Stimulated activated CD8-positive, alpha-beta memory T cell treated with anti-CD3 and anti-CD28 coated beads, Interleukin-15, amount 100 ng/mL, for 24 hours (primary cell): ENCODE measurements at places on chromosomes 2 and 18.

DNA sequence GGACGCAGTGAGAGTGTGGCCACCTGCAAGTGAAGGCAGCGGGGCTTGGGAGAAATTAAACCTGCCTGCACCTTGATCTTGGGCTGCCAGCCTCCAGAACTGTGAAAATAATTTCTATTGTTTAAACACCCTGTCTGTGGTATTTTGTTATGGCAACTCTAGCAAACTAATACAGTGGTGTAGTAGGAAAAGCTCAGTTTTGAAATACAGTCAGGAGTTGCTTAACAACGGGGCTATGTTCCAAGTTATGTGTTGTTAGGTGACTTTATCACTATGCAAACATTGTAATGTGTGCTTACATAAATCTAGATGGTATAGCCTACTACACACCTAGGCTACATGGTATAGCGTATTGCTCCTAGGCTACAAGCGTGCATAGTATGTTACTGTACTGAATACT lies 93.4 kb upstream of the FN1 start:
- no peak for DNase-seq

DNA sequence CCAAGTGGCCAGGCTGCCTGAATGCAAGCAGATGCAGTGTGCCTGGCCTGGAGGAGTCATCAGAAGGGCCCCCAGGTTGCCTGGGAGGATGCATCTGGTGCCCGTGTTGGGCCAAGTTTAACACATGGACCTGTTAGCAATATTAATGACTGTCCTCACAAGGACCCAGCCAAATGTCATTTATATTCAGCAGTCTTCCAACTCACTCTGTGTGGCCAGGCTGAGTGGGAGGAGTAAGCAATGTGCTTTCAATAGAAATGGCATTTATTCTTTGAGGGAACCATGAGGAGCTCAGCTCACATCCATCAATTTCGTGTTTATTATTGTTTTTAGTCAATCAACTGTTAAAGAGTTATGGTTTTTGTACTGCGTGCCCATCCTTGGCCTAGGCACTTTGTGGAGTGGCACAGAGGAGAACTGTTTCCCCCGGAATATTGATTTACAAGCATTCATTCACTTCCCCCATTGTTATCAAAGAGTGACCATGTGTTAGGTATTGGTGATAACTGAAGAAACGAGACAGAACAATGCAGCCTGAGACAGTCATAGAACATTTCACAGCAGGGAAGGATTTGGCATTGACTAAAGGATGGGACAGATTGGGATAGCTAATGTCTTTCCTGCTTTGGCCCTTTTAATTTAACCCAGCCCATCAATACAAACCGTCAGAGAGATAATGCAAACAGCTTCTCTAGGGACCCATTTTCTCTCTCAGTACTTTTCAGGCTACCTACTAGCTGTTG lies 725.2 kb downstream of the TSN start:
- DNase-seq, result no peak

DNA sequence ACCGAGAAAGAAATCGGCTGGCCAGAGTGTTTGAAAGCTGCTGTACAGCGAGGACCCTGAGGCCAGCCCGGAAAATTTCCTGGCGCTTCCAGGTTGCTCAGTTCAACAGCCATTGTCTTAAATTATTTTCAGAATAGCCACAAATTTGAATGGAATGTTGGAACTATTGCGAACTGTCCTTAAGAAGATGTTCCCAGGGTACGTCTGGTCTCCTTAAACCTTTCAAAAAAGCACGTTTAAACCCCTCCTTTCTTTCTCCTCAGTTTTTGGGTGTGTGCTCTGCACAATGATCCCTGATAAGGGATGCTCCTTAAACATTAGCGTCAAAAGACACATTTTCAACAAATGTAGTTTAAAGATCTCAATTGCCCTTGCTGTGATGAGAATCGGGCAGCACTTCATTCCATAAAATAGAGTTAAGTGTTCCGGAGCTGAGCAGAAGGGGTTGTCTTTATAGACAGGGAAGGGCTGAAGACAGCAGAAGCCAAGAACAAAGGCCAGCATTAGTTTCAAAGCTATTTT lies 14.5 kb upstream of the LPIN2 start:
- DNase-seq, result no peak

DNA sequence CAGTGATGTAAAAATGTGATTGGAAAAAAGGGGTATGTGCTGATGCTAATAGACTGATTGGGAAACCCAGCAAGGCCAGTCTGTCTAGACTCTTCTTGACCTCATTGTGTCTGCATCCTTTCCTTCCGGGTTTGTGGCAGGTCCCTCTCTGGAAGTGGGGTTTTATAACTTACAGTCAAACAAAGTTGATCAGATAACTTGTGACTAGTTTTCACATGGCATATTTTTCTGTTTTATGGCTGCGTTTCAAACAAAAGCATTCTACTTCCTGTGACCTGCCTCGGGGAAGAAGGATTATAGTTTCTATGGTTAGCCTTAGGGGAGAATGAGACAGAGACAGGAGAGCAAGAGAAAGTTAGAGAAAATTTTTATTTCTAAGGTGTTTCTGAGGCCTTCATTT lies 188.7 kb upstream of the HNMT start:
- DNase-seq, result no peak

- DNase-seq, result no peak
Measured at GRCh38 chr2:5693287-5694201, 1.4 kb downstream of the SOX11 start.

- no peak for DNase-seq
Measured at GRCh38 chr18:3283253-3283863, 21.4 kb downstream of the MYL12B start.

DNA sequence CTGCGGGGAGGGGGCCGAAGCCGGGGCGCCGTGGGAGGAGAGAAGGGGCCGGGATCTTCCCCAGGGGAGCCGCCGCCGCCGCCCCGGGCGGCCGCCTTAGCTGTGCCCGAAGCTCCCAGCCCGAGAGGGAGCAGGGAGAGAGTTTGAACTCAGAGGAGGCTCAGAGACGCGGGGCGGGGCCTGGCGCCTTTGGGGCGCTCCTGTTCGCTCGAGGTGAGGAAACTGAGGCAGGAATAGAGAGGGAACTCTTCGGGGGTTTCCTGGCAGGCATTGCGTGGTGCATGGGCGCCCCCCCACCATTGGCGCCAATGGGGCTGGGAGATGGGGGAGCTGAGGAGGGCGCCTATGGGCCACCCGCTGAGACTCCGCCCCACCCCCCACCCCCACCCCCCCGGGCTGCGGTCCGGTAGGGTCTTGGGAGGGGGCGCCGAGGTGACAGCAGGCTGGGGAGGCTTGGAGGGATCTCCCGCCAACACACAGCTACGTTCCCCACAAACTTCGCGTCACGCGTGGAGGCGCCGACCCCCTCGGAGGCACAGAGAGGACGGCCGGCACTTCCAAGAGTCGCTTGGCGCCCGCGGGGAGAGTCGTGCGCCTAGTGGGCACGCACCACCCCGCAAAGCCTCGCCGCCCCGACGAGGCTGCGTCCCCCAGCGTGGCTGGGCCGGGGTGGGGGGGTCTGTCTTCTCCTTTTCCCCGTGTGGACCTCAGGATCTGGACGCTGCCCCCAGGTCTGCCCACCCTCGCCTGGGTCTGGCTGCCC lies 680 bp downstream of the CTDSP1 start:
- no peak for DNase-seq

DNA sequence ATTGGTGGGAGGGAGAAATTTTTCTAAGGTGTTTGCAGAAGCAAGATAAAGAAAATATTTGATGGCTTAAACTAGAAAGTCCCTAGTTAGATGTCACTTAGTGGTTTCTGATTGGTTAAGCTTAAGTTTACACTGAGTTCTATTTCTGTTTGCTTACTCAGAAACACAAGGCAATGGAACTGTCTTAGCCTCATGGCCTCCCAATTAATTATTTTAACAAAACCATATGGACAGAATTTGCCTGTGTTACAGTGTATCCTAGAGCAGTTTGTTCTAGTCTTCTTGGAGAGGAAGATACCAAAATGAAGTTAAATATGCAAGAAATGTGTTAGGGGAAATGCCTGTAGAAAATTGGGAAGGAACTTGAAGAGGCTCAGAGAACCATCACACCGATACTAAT lies 4.6 kb upstream of the IMPACT start:
- no peak for DNase-seq

GRCh38 chr2:192010073-192010472 lies 163.2 kb upstream of the CAVIN2 start:
- DNase-seq, result no peak

- no peak for DNase-seq
Measured at GRCh38 chr2:75173740-75174139, 25.6 kb downstream of the TACR1 start.

GRCh38 chr2:177538323-177538722 lies 145.8 kb downstream of the AGPS start:
- no peak for DNase-seq

- no peak for DNase-seq
Measured at GRCh38 chr2:222269132-222269531, 29.7 kb downstream of the PAX3 start.

DNA sequence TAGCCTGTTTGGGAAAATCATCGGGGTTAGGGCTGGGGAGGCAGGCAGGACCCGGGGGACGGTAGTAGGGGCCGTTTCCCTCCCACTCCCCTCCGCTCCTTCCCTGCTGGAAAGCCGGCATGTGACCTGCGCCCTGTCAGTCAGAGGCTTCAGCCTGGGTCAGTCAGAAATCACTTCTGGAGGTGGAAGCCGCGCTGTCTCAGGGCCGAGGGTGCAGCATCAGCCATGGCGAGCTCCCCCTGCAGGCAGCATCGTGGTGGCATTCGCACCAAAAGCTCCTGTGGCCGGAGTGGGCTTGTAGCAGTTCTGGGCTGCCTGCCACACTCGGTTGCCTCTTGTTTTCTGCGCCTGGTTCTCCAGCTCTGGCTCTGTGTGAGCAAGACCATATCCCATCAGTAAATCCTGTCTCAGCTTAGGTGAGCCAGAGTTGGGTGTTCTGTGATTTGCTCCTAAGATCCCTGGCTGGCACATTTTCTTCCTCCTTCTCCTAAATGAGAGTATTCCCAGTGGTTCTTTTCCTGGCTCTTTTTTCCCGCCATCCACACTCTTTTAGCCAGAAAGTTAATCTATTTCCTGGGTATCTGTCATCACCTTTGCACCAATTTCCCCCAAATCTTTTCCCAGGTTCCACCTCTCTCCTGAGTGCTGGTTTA lies 123.9 kb upstream of the CD302 start:
- DNase-seq, result peak; percentile 56

DNA sequence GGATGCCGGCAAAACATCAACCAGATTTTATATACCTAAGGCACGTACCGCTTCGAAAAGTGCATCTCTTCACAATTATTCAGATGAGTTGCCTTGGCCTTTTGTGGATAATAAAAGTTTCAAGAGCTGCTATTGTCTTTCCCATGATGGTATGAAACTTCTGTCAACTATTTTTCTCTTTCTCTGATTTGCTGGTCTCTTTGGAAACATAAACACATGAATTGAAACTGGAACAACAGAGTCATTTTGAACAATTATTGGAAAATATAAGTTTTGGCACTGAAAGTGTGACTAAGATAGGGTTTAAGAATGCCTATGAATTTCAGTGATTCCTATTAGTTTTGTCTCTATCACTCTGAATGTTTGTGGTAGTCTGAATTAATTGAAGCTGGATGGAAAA lies 109.9 kb downstream of the DPP4 start:
- no peak for DNase-seq

- DNase-seq, result no peak
Measured at GRCh38 chr2:176851200-176851888, 361.2 kb upstream of the HNRNPA3 start.

DNA sequence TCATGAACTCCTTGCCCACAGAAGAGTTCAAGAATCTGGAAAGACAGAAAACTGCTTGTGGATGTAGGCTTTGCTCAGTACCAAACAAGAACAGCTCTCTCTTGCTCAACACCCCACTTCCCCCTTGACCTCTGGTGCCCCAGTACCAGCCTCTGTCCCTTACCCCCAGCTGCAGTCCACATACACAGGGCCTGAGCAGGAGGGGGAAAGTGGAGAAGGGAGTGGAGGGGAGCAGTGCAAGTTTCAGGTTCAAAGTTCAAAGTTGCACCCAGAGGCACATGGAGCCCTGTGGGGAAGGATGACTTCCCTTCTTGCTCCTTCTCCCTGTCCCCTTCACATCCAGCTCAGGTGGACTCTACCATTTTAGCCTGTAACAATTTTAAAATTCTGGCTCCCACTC lies 61.1 kb upstream of the LPIN2 start:
- no peak for DNase-seq

DNA sequence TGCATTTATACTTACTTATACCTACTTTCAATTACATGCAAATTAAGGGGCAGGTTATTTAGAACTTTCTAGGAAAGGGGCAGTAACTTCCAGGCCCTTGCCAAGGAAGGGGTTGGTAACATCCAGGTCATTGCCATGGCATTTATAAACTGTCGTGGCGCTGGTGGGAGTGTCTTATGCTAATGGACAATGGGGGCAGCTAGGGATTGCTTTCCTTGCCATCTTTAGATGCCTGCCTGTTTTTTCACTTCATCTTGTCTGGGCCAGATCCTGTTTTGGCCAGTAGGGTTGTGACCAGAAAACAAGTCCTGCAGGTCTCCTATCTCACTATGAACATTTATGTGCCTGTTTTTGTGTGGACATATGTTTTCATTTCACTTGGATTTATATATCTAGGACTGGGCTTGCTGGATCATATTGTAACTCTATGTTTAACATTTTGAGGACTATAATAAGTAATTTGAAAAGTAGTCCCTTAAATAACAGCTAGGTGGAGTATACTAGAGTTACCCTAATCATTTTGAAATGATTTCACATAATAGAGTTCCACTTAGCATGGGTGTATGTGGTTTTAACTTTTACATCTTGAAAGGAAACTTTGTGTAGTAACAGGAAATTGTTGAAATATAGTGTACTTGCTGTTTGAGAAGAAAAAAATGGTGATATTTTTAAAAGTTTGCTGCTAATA lies 56.1 kb downstream of the LCLAT1 start:
- DNase-seq, result no peak

GRCh38 chr2:108399479-108399878 lies 21.7 kb downstream of the SULT1C4 start:
- no peak for DNase-seq

GRCh38 chr2:98025481-98026037 lies 29.8 kb upstream of the TMEM131 start:
- no peak for DNase-seq
